ENCODE measurements at places on chromosomes 4 and X.

DNA sequence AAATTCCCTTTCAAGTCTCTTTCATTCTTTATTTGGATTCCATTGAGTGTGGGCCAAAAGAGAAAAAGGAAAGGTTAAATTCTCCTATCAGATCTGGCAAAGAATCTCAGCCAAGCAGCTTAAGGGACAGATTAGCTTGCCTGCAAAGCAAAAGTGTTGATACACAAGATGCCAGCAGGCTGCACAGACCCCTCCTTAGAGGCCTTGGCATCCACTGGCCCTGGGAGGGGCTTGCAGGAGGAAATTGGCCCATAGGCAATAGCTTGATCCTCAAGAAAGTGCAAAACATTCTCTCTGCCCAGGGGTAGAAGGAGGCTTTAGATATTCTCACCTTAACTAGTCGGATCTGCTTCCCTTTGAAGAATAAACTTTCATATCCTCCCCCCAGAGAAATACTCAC lies 300.4 kb upstream of the CPEB2 start:
- no peak overlapping the region for H3K4me3 ChIP-seq
- no peak overlapping the region for H3K27ac ChIP-seq
- H3K4me1 ChIP-seq: no peaks in the 10 kb centered on the region
- no peak for DNase-seq

GRCh38 chr4:26325191-26325590 lies 4.4 kb downstream of the RBPJ start:
- H3K4me1 ChIP-seq: peaks cover 12% of the 10 kb centered on the region
- no peaks in the 10 kb centered on the region for H3K36me3 ChIP-seq
- DNase-seq: no peak
- H3K4me3 ChIP-seq: no peak overlapping the region

DNA sequence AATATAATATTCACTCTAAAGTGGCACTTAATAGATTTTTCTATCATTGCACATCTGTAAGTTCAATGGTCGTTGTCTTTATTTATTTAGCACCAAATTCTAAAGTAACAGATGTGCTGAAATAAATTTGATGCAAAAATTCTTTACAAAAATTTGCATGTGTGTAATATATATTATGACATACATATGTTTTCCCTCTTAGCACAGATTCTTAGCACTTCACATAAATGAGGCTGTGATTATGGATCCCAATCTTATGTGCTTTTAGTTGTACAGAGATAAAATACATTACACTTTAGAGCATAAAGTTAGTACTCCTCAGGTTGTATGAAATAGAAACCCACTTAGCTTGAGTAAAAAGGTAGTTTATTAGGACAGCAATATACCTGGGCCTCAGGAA lies 915.1 kb downstream of the ADGRL3 start:
- no peaks in the 10 kb centered on the region for H3K4me1 ChIP-seq
- no peaks in the 10 kb centered on the region for H3K27me3 ChIP-seq
- no peak for DNase-seq
- H3K27ac ChIP-seq: no peak overlapping the region
- H3K4me3 ChIP-seq: no peak overlapping the region
- H3K36me3 ChIP-seq: no peaks in the 10 kb centered on the region

GRCh38 chrX:31021537-31021936 lies 50.3 kb downstream of the FTHL17 start:
- no peak overlapping the region for H3K27ac ChIP-seq
- no peaks in the 10 kb centered on the region for H3K27me3 ChIP-seq
- no peaks in the 10 kb centered on the region for H3K4me1 ChIP-seq
- no peaks in the 10 kb centered on the region for H3K36me3 ChIP-seq
- no peak for DNase-seq

DNA sequence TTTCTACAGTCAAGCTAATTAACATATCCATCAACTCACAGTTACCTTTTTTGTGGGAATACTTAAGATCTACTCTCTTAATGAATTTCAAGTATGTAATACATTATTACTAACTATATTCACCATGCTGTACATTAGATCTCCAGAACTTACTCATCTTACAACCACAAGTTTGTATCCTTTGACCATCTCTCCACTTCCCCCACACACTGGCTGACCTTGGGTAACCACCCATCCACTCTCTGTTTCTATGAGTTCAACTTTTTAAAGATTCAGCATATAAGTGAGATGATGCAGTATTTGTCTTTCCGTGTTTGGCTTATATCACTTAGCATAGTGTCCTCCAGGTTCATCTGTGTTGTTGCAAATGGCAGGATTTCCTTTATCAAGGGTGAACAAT lies 30.5 kb upstream of the MAGED1 start:
- H3K27me3 ChIP-seq: no peaks in the 10 kb centered on the region
- no peak overlapping the region for H3K4me3 ChIP-seq
- H3K4me1 ChIP-seq: no peaks in the 10 kb centered on the region
- H3K36me3 ChIP-seq: no peaks in the 10 kb centered on the region
- H3K27ac ChIP-seq: no peak overlapping the region

DNA sequence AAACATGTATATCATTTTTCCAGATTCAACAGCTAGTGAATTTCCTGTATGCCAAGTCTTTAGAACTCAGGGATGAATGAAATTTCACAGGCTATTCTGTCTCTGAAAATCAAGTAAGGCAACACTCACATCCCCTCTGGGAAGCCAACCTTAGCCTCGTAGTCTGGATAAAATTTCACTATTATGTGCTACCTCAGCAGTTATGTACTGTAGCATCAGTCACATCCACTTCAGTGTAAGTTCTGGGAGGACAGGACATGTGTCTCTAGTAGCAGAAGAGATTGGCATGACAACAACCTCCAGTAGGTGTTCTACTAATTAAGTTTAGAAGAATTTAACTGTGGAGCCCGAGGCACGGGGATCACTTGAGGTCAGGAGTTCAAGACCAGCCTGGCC lies 42.4 kb upstream of the HS3ST1 start:
- no peaks in the 10 kb centered on the region for H3K36me3 ChIP-seq
- DNase-seq: no peak
- H3K27ac ChIP-seq: no peak overlapping the region
- no peak overlapping the region for H3K4me3 ChIP-seq
- 0 out of 2 replicates have a peak, but pooled peaks cover 6% of the 10 kb centered on the region for H3K4me1 ChIP-seq
- no peaks in the 10 kb centered on the region for H3K27me3 ChIP-seq

- no peak for DNase-seq
- no peaks in the 10 kb centered on the region for H3K27me3 ChIP-seq
- H3K4me3 ChIP-seq: no peak overlapping the region
- H3K36me3 ChIP-seq: no peaks in the 10 kb centered on the region
- H3K27ac ChIP-seq: no peak overlapping the region
These were observed 317.1 kb downstream of the DCTD start for GRCh38 chr4:182600093-182600492.

DNA sequence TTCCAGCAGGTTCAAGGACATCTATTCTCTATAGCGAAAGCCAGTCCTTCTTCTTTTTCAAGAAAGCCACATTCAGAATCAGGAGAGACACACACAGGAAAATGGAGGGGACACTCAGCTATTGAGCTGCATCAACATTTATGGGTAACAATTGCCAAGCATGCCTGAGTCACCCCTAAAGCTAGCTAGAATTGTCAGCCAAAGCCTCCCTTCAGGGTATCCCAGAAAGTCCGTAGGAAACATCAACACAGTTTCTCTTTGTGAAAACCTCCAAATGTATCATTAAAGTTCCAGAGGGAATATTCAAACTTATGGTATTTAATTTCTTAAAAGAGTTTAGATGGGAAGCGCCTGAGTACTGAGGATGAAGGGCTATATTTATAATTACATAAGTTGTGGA lies 331.1 kb upstream of the SLC7A11 start:
- H3K27ac ChIP-seq: no peak overlapping the region
- H3K4me1 ChIP-seq: no peaks in the 10 kb centered on the region
- no peaks in the 10 kb centered on the region for H3K27me3 ChIP-seq
- no peaks in the 10 kb centered on the region for H3K36me3 ChIP-seq
- DNase-seq: no peak

DNA sequence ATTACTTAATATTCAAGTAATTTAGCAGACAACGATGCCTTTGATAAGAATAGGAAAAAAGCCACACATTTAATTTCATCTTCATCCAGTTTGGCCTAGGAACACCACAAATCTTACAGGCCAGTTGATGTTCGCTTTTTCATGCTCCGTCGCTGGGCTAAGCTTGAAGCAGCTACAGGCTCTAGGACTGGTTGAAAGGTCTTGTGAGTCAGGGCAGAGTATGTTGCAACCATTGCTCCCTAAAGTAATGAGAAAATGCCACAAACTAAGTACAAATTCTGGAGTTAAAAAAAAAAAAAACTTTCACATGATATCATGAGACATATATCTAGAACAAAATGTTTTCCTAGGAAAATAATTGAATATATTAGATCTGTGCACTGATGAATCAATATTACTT lies 123.8 kb downstream of the RPS6KA6 start:
- no peaks in the 10 kb centered on the region for H3K4me1 ChIP-seq
- H3K27ac ChIP-seq: no peak overlapping the region
- H3K27me3 ChIP-seq: no peaks in the 10 kb centered on the region
- H3K36me3 ChIP-seq: no peaks in the 10 kb centered on the region
- no peak overlapping the region for H3K4me3 ChIP-seq

DNA sequence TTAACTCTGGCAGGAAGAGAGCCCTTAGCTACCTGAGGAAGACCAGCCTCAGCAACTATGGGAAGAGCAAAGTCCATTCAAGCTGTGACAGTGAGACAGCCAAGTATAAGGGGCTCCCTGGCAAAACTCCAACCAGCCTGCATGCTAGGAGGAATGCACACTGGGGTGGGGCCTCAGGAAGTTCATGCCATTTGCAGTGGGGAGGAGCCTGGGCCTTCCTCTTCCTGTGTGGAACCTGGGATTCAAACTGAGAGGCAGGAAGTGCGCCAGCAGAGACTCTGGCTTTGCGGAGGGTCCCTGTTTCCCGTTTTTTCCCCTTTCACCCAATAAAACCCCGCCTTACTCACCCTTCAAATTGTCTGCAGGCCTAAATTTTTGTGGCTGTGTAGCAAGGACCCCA lies 33.0 kb downstream of the TFDP3 start:
- no peak overlapping the region for H3K4me3 ChIP-seq
- DNase-seq: no peak
- H3K36me3 ChIP-seq: no peaks in the 10 kb centered on the region
- H3K4me1 ChIP-seq: no peaks in the 10 kb centered on the region

DNA sequence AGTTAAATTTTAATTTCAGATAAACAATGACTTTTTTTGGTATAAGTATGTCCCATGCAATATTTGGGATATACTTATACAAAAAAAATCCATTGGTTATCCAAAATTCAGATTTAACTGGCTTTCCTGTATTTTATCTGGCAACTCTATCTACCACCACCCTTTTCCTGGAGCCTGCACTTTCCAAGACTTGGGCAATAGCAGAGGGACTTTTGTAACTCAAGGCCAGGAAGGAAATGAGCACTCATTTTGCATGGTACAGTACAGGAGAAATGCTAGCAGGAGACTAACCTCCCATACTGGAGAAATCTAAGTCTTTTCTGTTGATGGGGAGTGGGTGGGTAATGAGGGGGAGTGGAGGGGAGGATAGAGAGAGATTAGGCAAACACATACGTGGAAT lies 37.7 kb upstream of the PLAC1 start:
- no peak for DNase-seq
- peaks cover 14% of the 10 kb centered on the region for H3K4me1 ChIP-seq
- no peak overlapping the region for H3K27ac ChIP-seq

DNA sequence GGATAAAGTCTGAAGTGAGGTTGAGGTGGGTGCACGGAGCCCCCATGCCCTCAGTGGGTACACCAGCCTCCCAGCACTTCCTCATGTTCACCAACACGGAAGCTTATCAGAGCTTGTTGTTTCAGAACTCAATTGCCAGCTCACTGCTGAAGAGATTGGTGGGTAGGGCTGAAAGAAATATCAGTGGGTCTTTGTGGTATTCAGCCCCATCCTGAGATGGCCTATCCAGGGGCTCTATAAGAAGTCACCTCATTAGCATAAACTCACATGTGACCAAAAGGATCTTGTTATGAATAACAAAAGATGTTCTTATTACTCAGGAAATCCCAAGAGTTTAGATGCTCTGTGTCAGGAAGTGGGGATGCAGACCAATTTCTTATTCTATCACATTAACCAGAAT lies 177.3 kb downstream of the ARHGAP10 start:
- H3K36me3 ChIP-seq: no peaks in the 10 kb centered on the region
- no peaks in the 10 kb centered on the region for H3K4me1 ChIP-seq
- no peak overlapping the region for H3K27ac ChIP-seq

DNA sequence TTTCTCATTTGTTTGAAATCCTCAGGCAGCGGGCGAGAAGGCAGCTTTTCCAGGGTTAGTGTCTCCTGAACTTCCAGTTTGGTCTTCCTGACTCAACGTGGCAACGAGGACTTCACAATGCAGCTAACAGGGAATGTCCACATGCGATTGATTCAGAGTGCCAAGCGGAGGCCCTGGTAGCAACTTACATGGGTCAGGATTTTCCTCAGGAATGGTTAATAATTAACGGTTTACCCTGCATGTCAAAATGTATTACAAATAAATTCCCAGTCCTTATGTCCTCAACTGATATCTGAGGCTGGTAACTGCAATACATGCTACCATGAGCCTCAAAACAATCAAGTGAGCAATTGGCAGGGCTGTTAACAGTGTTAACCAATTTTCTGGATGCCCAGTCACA lies 67.2 kb downstream of the MAP3K15 start:
- H3K27ac ChIP-seq: no peak overlapping the region
- H3K4me1 ChIP-seq: no peaks in the 10 kb centered on the region
- DNase-seq: no peak
- no peaks in the 10 kb centered on the region for H3K36me3 ChIP-seq
- H3K27me3 ChIP-seq: no peaks in the 10 kb centered on the region
- H3K4me3 ChIP-seq: no peak overlapping the region

DNA sequence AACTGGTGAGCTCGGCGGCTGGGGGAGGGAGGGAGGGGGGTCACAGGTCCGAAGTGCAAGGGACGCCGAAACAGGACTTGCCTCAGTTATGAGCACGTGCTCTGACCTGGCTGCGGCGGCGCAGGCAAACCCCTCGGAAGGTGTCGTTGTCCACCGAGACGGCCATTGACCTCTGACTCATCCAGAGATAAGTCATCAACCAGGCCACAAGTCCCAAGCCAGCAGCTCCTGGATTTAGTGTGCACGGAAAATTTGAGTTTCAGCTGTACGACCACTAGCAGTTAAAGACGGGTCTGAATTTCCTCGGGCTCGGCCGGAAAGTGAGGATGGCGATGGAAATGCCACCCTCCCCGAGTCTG lies 674 bp downstream of the SH3D19 start:
- H3K36me3 ChIP-seq: no peaks in the 10 kb centered on the region
- peak; percentile 97 for DNase-seq
- peaks cover 31% of the 10 kb centered on the region for H3K4me1 ChIP-seq
- H3K27me3 ChIP-seq: no peaks in the 10 kb centered on the region

- no peaks in the 10 kb centered on the region for H3K27me3 ChIP-seq
- no peak overlapping the region for H3K27ac ChIP-seq
- H3K4me3 ChIP-seq: no peak overlapping the region
- peak; percentile 1 for DNase-seq
- no peaks in the 10 kb centered on the region for H3K36me3 ChIP-seq
- H3K4me1 ChIP-seq: no peaks in the 10 kb centered on the region
These were observed 416.6 kb upstream of the MAGEB18 start for GRCh38 chrX:25721564-25721963.

DNA sequence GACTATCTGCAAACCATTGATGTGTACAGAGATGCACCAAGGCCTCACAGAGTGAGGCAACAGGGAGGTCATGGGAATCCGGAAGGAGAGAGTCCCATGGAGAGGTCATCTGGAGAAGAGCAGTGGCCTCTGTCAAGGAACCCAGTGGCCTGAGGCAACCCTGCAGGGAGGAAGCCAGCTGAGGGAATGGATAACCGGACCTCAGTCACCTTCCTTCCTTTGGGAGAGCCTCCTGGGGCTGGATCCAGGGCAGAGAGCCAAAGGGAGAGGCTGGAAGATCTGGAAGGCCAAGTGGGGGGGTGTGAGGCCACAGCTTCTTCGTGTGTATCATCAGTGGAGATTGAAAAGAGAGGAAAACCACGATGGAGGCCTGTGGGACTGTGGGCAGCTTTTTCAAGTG lies 24.3 kb upstream of the CD38 start:
- DNase-seq: no peak
- no peaks in the 10 kb centered on the region for H3K4me1 ChIP-seq
- H3K27me3 ChIP-seq: no peaks in the 10 kb centered on the region
- H3K4me3 ChIP-seq: no peak overlapping the region
- no peaks in the 10 kb centered on the region for H3K36me3 ChIP-seq
